COLO829 (cell line): ENCODE measurements at places on chromosomes 7 and 10.
A peak's percentile ranks its signal among the peaks of the same experiment; 100 is the strongest.

DNA sequence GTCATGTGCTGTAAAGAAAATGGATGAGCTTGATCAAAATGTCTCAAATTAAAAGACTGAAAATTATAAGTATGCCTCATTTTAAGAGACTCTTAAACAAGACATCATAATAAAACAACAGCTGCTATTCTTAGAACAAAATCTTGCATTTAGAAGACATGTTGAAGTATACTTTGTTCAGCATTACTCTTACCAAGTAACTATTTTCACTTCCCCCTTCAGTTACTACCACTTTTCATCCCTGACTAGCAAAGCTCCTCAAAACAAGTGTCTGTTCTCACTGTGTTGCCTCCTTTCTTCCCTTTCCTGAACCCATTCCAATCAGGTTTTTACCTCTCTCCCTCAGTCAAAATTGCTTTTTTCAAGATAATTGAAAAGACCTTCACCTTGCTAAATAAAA is 31.6 kb downstream of the ELAPOR2 start:
- no peak for DNase-seq

- DNase-seq, result no peak
Observed at GRCh38 chr7:75725306-75725705, 13.4 kb downstream of the HIP1 start.

GRCh38 chr10:91672021-91672608 is 39.2 kb upstream of the PPP1R3C start:
- DNase-seq, result peak; percentile 8

DNA sequence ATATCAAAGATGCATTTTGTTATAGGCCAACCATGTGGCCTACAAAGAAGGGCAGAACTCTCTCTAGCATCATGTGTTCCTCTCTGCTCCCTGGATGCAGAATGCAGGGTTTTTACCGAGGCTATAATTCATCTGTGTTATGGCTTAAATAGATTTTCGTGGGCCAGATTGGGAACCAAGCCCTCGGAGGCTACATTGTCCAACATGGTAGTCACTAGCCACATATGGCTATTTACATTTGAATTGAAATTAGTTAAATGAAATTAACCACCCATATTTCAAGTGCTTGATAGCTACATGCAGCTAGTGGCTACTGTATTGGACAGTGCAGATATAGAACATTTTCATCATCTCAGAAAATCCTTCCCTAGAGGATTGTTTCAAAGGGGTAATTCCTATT is 2.8 kb downstream of the PLCE1 start:
- no peak for DNase-seq

DNA sequence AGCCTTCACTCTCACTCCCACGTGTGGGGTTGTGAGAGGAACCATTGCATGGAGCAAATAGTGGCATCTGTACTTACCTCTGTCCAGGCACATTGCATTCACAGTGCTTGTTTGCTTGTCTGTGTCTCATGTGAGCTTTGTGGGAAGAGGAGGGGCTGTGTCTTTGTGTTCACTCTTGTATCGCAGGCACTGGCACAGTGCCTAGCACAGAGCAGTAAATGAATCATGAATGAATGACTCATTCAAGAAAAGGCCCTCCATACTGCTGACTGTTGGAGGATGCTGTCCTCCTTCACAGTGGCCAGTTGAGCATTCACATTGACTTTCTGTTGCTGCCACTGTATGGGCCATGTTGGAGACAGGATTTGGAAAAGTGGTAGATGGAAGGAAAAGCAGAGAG is 125.3 kb downstream of the SORCS3 start:
- DNase-seq, result peak; percentile 6

DNA sequence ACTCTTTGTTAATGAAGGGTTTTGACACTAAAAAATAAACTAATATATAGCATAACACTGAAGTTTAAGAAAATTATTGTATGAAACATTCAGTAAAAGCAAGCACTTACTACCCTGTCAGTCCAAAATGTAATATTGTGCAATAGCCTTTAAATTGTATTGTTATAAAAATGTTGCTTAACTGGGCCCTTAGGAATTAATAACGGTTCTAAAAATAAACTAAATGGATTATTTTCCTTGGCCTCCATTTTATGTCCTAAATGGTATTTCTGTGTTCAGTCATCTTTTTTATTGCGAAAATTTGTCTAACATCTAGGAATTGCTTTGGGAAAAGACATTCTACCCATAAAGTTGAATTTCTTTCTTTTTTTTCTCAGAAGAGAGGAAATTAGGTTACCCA is 49.0 kb upstream of the ABI1 start:
- DNase-seq, result no peak

- DNase-seq, result peak; percentile 54
Observed at GRCh38 chr10:11197266-11197712, 179.6 kb downstream of the CELF2 start.

DNA sequence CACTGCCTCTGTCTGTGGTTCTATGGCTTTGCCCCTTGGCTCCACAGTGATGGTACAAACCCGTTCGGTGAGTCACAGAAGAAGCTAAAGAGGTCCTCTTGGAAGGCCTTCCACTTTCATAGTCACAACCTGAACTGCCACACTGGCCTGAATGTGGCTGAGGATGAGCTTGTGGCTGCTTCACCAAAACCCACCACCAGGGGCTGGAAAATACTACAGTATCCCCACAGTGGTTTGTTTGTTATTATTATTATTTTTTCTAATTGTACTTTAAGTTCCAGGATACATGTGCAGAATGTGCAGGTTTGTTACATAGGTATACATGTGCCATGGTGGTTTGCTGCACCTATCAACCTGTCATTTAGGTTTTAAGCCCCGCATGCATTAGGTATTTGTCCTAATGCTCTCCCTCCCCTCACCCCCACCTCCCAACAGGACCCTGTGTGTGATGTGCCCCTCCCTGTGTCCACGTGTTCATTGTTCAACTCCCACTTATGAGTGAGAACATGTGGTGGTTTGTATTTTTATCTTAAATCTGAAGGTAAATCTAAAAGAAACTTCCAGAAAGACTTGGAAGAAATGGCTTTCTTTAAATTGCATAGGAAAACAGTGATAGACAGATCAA is 160.8 kb upstream of the NPSR1 start:
- DNase-seq, result no peak

- DNase-seq, result peak; percentile 83
Observed at GRCh38 chr7:112869111-112869774, 79.0 kb upstream of the TMEM168 start.

- no peak for DNase-seq
Observed at GRCh38 chr10:99619090-99619800, 994 bp downstream of the SLC25A28 start.
